ENCODE measurements at places on chromosomes 11 and 22. TPM values are rescaled to one million over a fixed set of nuclear protein-coding genes. Genes with fewer than 3 reads are reported as not detected.

Gene SHANK2
- not detected for total RNA-seq

Gene SLC22A25
- total RNA-seq = not detected

Gene EHF
- not detected for total RNA-seq

Gene UPK2
- total RNA-seq = 7.1 TPM

Gene DENND6B
- 3.2 TPM for total RNA-seq

Gene SYT12
- total RNA-seq = not detected

Gene OR8K3
- not detected for total RNA-seq

Gene FOLR3
- total RNA-seq = not detected

Gene SYCE3
- total RNA-seq = 2.3 TPM

Gene BAD
- 21.5 TPM for total RNA-seq

Gene OR5B2
- not detected for total RNA-seq

Gene AHNAK
- 155 TPM for total RNA-seq

Gene MIOX
- 0.53 TPM for total RNA-seq

Gene CATSPERZ
- not detected for total RNA-seq

Gene TCF20
- total RNA-seq = 72.5 TPM

All from activated T-helper 17 cell treated with anti-CD3 and anti-CD28 coated beads, Interleukin-2, amount 50 U/mL, for 72 hours (primary cell).